ENCODE measurements at places on chromosomes 16 and 17.

DNA sequence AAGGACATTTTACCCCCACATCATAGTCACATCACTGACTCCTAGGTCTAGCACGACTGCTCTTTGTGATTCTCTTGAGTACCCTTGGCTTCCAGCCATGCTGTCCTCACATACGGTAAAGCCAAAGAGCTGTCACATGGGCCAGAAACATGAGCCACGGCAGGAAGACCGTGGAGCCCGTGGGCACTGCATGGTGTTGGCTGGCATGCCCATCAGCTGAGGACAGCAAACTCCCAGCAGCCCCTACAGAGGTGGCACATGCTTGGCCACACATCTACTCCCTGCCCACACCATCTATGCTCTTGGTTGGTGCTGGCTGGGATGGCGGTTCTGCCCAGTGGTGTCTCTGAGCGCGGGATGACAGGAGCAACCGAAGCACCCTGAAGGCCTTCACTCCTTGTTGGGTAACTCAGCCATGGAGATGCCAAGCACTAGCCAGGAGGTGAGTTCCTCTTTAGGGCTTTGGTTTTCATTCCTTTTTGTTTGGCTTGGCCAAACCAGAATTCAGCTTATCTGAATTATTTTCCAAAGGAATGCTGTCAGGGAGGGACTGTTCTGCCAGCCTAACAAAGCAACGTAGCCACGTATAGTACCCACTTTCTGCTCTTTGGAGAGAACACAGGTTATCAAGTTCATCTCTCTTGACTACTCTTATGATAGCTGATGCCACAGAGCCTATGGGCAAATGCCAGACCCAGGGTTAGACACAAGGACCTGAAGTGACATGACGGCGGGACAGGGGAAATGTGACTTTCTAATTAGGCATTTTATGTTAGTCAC is 10.0 kb downstream of the TNFAIP1 start:
- no peak for DNase-seq

- DNase-seq: no peak
These were observed 202.7 kb downstream of the ZNF423 start for GRCh38 chr16:49653173-49653570.

GRCh38 chr17:61482467-61482866 is 30.2 kb downstream of the TBX4 start:
- no peak for DNase-seq

- DNase-seq: no peak
These were observed 1.5 kb upstream of the PHKG2 start for GRCh38 chr16:30746638-30747175.

- DNase-seq: no peak
These were observed 36.7 kb downstream of the ARSG start for GRCh38 chr17:68327823-68328557.

GRCh38 chr17:1752425-1753262 is 9.2 kb upstream of the SERPINF1 start:
- DNase-seq: no peak

DNA sequence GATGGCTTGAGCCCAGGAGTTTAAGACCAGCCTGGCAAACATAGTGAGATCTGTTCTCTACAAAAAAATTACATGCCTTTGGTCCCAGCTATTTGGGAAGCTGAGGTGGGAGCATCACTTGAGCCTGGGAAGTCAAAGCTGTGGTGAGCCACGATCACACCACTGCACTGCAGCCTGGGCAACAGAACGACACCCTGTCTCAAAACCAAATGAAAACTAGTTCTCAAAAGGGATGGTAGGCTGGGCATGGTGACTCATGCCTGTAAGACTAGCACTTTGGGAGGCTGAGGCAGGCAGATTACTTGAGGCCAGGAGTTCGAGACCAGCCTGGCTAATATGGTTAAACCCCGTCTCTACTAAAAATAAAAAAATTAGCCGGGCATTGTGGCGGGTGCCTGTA is 31.1 kb downstream of the PPM1D start:
- no peak for DNase-seq

DNA sequence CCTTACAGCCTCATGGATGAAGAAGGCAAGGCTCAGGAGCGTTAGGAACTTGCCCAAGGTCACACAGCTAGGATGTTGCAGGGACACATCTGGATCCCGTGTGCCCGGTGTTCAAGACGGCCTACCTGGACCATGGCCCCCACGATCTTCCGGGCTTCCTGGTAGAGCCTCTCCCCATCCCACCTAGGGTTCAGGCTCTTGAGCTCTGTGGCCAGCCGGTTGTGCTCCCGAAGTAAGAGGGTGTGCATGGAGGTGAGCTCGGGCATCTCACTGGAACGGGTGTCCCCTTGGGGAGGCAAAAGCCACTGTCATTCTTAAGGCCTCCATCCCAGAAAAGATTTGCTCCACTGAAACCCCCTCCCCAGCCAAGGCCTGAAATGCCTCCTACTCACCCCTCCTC is 5.3 kb downstream of the MPO start:
- DNase-seq: no peak

DNA sequence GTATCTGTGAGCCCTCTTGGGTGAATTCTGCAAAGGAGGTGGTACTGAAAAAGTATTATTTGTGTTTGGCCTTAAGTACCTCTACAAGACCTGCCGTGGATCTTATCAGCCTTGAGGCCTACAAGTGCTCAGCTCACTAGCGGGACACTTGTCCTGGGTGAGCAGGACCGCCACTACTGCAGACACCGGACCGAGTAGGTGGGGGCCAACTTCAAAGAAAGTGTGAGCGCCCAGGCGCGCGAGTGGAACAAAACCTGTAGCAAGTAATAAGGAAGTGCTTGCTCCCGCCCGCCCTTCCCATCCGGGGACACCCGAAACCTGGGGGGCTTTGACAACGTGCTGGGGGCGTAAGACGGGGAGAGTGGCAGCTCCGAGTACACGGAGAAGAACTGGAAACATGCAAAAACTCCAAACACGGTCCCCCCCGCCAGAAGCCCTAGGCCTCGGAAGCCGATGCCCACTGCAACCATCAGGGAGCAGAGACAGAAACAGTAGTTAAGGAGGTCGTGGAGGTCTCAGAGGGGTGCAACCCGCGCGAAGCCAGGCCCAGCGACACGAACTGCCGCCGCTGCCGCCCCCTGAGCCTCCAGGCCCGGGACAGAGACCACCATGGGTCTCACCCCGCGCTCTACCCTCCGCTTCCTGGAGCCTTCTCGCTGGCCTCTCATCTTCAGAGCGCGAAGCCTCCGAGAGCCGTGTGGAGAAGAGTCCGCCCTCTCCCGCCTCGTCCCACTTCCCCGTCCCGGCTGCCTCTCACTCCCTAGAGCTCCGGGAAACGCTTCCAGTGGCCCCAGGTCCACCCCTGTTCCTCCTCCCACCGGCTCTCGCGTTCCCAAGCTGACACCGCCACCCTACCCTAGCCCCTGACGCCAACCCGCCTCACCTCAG is 537 bp downstream of the CNOT1 start:
- no peak for DNase-seq

DNA sequence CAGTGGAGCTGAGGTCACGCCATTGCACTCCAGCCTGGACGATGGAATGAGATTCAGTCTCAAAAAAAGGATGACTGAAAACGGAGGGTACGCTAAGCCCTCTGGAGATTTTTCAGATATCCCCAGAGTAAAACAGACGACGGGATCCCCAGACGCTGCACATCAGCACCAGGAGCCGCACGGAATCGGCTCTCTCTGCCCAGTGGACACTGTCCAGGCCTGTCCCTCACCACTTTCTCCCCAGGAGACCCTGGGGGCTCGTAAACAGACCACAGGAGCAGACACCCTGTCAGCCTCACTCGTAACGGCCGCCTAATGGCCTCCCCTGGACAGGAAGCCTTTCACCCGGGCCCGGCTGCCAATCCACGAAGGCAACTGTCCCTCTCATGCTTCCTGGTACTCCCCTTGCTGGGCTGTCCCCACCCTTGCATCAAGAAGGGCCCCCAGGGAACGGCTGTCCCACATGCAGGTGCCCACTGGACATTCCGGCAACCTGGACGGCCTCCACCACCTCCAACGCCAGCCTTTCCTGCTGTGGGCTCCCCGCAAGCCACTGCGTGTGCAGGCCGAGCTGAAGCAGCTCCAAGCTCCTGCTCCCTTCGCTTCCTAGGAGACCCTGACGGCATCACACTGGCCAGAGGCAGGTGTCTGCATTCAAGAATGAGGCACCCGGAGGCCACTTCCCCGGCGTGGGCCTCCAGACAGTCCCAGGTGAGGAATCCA is 74.3 kb downstream of the TIMM22 start:
- DNase-seq: no peak

GRCh38 chr17:41579484-41580243 is 7.0 kb downstream of the KRT14 start:
- peak; percentile 22 for DNase-seq

- no peak for DNase-seq
These were observed 48.4 kb downstream of the RNF157 start for GRCh38 chr17:76191896-76192295.

- peak; percentile 21 for DNase-seq
These were observed at the start of gene MXRA7 for GRCh38 chr17:76710863-76711611. MXRA7 (minus strand) TSS chr17:76710965; CDS start chr17:76710946, 19 bp downstream.

DNA sequence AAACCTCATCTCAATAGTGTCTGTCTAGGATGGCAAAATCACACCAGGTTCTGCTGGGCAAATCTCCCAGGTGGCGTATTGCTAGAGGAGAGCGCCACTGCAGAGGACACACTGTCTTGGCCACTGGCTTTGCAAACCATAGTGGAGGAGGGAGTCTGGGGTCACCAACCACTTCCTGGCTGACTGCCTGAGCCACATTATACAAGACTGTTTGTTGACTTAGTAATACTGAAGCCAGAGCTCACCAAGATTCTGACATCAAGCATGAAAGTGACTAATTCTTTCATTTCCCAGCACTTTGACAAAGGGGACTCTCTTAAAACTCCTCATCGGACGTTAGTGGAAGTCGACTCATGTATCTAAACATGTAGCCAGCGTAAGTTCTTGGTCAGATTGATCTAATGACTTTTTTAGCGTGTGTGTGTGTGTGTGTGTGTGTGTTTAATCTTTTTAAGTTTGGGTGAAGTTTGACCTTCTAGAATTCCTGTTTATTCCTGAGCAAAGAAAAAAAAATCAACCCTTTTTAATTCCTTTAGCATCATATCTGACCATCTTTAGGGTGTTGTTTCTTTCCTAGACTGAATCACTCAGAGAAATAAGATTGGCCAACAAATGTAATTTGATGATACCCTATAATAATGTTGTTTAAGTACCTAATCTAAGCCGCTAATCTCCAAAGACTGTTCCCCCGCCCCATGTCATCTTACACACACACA is 13.7 kb downstream of the PITPNC1 start:
- peak; percentile 15 for DNase-seq

GRCh38 chr17:58278661-58279015 is 2.1 kb downstream of the MPO start:
- DNase-seq: no peak

GRCh38 chr17:49861150-49861884 is 13.4 kb upstream of the TAC4 start:
- DNase-seq: peak; percentile 16

DNA sequence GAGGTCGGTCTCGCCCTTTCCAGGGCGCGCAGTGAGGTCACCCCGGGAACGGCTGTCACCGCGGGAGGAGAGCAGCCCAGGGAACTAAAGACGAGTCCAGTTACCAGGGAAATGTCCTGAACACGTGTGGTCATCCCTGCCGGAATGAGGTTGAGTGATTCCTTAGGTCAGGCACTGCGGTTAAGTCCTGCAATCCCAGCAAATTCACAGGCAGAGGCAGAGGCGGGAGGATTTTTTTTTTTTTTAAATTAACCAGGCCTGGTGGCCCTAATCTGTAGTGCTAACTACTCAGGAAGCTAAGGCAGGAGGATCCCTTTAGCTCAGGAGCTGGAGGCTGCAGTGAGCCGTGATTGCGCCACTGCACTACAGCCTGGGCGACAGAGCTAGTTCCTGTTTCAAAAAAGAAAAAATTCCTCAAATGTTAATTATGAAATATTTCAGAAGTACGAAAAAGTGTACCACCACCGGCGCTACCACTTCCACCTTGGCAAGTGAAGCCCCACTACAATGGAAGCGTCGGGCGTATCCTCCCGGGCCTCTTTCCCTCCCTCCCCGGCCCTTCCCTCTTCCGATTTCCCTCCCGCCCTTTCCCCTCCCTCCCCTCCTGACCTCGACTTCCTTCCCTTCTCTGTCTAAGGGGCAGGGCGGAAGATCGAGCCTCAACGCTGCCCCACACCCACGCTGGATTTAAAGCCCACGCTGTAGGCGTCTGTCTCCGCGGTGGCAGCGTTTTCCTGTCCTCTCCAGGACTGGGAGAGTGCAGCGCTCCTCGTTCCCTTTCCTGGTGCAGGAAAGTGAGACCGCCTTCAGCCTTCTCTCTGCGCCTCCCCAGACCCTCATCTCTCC is 27.3 kb downstream of the SLFN11 start:
- DNase-seq: no peak

GRCh38 chr17:73262676-73263642 is 1.3 kb upstream of the CPSF4L start:
- no peak for DNase-seq

DNA sequence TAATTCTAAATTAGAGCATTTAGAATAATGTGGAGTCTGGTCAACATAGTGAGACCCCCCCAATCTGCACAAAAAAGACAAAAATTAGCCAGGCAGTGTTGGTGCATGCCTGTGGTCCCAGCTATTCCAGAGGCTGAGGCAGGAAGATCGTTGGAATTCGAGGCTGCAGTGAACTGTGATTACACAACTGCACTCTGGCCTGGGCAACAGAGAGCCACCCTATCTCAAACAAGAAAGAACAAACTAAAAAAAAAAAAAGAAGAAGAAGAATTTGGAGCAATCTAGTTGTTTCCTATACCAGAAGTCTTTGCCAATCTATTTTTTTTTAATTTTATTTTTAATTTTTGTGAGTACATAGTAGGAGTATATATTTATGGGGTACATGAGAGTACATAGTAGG is 6.0 kb downstream of the CETP start:
- no peak for DNase-seq

DNA sequence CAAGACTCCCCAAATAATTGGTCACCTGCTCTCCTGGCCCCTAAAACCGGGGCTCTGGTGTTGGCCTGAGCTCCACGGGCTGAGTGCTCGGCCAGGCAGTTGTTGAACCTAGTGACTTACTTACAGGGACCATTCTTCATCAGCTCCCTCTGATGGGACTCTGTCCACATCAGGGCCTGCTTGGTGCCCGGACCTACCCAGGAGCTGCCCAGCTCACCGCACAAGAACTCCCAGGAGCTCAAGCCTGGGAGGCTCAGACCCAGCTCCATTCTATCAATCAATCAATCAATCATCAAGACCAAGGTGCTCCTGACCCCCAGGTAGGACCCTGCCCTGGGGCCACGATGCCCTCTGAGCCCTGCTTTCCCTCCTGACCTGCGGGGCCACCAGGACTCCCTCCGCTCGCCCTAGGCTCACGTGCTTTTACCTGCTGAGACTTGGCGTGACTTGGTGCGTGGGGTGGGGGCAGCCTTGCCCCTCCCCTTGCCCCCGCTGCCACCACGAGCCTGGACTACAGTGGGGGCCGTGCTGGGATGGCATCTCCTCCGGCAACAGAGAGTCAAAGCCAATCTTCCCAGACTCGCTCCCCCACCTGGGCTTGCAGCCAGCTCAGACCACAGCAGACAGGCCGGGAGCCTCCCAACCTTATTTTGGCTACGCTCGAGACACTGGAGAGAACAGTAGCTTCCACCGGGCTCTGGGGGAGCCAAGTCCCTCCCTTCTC is 15.7 kb downstream of the IL34 start:
- DNase-seq: no peak

GRCh38 chr17:9273428-9274391 is 252.4 kb downstream of the NTN1 start:
- no peak for DNase-seq

DNA sequence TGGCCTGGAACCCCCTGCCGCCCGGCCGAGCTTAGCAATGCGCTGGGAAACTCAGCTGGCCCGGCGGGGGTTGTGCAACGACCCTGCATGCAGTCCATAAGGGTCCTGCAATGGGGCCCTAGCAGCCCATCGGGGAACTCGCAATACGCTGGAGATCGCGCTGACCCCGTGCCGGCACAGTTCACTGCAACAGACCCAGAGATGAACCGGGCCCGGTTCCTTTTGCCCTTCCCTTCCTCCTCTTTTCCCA is 375 bp downstream of the SLC25A11 start:
- DNase-seq: no peak
